Foreskin keratinocyte (primary cell): ENCODE measurements at places on chromosomes 3 and 15.

GRCh38 chr3:9142362-9142761 is 107.1 kb downstream of the SRGAP3 start:
- peak; percentile 36 for DNase-seq

DNA sequence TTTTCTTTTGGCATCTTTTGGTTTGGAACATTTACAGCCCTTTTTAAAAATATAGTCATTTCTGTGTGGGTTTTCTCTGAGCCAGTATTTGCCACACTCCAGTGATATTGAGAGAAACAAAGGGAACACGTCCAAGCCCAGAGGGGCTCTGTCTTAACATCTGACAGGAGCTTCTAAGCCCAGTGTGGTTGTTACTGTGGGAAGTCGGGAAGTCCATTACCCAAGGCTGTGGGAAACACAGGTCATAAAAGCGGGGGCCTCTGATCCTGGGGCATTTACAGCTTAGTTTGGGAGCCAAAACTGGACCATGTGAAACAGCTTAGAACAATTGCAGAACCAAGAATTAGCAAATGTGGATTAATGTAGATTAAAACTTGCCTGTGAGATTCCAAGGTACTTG is 123.0 kb downstream of the PTPRG start:
- DNase-seq, result no peak

- DNase-seq, result peak; percentile 97
Measured at GRCh38 chr3:150348500-150348899, 59.6 kb upstream of the TSC22D2 start.

DNA sequence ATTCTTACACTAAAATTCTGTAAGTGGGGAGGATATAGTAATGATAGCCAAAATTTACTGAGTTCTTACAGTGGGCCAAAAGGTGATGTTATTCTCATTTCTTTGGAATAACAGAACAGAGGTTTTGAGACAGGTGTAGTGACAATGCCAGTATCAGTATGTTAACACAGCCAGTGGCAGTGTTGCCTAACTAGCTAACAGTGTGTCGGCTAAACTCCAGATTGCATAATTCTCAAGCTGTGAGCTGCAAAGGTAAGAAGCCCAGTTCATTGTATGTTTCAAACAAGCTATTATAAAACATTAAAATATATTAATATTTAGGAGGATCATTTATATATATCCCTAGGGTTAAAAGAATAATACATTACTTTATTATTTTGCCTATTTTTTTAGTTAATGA is 920 bp downstream of the SLC15A2 start:
- no peak for DNase-seq
